Stimulated activated CD4-positive, alpha-beta T cell treated with anti-CD3 and anti-CD28 coated beads, Interleukin-1b, Interleukin-23, amount 100 ng/mL, for 48 hours (primary cell): ENCODE measurements at places on chromosomes 16 and 17.
A peak's percentile ranks its signal among the peaks of the same experiment; 100 is the strongest.

- DNase-seq: no peak
Observed at GRCh38 chr17:32285306-32285705, 19.7 kb downstream of the RHBDL3 start.

DNA sequence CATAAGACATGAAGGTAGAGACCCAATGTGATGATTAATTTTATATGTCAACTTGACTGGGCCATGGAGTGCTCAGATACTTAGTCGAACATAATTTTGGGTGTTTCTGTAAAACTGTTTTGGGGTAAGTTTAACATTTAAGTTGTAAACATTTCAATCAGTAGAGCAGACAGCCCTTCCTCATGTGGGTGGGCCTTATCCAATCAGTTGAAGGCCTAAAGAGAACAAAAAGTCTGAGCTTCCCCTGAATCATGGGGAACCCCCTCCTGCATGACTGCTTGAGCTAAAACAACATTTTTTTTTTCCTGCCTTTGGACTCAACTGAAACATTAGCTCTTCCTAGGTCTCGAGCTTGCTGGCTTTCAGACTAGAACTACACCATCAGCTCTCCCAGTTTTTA lies 327.3 kb upstream of the SOX9 start:
- DNase-seq: no peak

GRCh38 chr16:35631261-35631945 lies 2172.0 kb downstream of the TP53TG3F start:
- no peak for DNase-seq

DNA sequence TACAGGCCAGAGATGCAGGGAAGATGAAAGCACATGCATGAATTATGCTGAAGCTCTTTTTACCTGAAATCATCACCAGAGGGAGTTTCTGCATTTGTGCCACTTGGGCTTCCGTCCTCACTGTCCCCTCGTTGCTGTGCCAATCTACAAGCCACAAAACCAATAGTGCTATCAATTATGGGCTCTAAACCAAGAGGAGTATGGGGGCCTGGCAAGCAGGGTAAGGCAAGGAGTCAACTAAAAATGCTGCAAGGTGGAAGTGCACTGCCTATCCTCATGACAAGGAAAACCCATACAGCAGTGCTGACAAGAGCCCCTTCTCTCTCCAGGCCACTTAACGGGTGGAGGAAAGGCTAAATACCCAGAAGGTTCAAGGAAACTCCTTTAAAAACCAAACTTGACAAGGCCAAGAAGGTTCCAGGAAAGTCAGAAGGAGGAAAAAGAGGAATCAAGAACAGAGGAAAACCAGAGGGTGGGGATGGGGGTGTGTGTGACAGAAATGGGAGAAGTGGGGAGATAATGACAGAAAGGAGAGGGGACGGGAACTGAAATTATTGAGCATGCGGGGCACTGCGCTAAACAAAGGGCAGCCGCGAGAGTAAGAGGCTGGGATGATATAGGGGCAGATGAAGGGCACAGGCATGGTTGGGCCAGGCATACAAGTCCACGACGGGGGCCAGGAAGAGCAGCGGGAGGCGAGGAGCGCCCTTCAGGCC lies 674 bp downstream of the C17orf75 start:
- peak; percentile 44 for DNase-seq

- DNase-seq: no peak
Observed at GRCh38 chr16:3961449-3961849, 80.9 kb upstream of the CREBBP start.

DNA sequence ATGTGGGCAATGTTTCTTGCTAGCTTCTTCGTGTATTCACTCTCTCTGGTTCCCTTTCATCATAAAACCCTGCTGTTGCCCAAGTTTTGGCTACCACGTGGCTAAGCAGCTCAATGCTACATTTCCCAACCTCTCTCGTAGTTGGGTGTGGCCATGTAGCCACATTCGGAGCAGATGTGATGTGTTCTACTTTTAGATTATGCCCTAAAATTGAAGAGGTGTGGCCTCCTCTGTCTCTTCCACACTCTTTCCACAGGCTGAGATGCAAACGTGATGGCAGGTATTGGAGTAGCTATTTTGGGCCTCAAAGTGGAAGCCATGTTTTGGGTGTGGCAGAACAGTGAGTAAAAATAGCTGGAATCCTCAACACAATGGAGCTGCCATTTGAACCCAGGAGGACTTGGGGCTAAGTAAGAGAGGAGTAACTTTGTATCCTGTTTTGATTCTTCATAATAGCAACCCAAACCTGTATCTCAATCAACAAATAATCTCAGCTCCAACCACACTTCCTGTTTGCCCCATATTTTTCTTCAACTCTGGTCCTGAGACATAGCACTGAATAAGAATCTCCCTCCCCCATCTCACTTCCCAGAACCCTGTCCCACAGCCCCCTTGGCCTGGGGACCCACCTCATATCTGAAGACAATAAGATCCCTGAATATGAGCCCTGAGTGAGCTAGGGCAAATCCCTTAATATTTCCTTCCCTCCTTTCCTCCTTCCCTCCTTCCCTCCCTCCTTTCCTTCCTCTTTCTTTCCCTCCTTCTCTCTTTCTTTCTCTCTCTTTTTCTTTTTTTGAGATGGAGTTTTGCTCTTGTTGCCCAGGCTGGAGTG lies 4.0 kb downstream of the NUPR1 start:
- no peak for DNase-seq
